ENCODE measurements at places on chromosomes 2 and 18.

DNA sequence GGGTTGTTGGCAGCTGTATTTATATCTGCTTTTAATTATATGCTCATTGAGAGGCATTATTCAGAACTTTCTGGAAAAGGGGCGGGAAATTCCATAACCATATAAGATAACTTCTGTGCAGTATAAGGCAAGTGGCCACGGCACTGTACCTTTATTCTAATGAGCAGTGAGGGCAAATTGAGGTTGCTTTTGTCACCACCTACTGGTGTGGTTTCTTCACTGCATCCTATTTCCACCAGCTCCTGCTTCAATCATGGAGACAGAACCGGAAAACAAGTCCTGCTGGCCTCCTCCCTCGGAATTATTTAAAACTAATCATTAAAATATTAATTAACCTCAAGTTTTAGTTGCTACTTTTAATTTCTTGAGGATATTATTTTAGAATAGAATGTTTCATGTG is 759.4 kb downstream of the CBLN2 start:
- no peak for DNase-seq

DNA sequence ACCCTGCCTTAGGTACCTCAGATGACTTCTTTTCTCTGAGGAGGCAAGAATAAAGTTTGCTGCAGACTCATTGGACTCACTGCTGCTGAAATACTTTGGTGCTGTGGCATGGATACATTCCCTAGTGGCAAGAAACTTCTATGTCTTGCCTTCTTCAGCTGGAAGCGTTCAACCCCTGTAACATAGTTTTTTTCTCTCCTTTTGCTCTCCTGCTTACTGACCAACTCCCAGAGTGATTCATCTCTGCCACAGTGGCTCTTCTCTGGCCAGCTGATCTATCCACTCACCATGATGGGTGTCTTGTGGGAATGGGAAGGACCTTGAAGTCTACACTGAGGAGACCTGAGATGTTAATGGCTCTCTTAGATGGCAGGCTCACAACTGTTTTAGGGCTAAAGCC is 309.3 kb upstream of the LRRTM4 start:
- no peak for DNase-seq

GRCh38 chr2:168246483-168247340 is 683 bp downstream of the STK39 start:
- peak; percentile 47 for DNase-seq

- DNase-seq, result no peak
Measured at GRCh38 chr2:216109962-216110614, 940 bp downstream of the XRCC5 start.

GRCh38 chr2:132374551-132374950 is 42.1 kb upstream of the GPR39 start:
- DNase-seq, result no peak

DNA sequence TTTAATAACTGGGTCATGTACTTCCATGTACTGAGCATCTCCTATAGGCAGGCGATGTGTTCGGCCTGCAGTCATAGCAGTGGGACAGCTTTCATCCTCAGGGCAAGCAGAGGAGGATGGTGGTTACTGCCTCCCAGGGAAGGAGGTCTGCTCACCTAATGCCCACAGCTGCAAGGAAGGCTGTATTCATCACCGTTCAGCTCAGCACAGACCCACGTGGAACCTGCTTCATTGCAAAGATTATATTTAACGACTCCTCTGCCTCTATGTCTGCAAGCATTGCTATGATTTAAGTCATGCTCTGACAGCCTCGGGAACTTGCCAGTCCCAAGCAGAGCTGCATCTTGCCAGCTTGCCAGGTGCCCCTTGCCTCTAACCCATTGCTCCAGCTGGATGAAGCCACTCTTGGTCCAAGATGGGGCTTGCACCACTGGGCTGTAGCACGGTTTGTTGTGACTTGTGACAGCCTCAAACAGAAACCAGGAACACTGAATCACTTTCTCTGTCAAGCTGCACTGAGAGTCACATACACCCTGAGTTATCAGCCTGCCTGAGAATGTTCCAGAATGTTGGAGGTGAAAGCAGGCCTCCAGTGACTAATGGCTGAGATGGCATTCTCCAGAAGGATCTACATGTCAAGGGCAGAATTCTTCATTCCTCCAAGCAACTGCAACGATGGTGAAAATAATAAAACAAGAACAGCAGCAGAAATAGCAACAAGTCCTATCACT is 651.1 kb upstream of the ID2 start:
- no peak for DNase-seq
